Stimulated activated CD4-positive, alpha-beta T cell treated with anti-CD3 and anti-CD28 coated beads, TNF-alpha, amount 100 ng/mL, for 1 hour (primary cell): ENCODE measurements at places on chromosomes 4 and X.
A peak's percentile ranks its signal among the peaks of the same experiment; 100 is the strongest.

GRCh38 chrX:24759786-24760185 lies 66.1 kb downstream of the POLA1 start:
- no peak for DNase-seq

GRCh38 chr4:168221301-168221700 lies 97.3 kb downstream of the DDX60 start:
- no peak for DNase-seq

DNA sequence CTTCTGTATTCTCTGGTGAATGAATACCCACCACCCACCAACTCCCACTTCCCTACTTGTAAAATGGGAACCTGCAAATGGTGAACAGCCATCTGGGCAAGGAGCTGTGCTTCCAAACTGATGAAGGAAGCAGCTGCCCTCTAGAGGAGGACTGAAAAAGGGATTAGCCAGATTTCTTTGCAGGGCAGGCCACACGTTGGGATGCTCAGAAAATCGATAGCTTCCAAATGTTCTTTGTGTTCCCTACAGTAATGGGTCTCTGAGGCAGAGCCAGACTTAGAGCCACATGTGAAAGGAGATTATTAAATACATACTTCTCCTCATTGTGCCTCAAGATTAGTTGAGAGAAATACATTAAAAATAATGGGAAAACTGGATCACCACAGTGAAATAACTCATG lies 39.3 kb upstream of the LPAR4 start:
- no peak for DNase-seq

GRCh38 chr4:39543034-39543433 lies 15.8 kb upstream of the UGDH start:
- DNase-seq = no peak

- DNase-seq = no peak
These were observed 472.7 kb upstream of the DIAPH2 start for GRCh38 chrX:96211953-96212352.

GRCh38 chr4:147580396-147580795 lies 36.8 kb upstream of the TMEM184C start:
- no peak for DNase-seq

DNA sequence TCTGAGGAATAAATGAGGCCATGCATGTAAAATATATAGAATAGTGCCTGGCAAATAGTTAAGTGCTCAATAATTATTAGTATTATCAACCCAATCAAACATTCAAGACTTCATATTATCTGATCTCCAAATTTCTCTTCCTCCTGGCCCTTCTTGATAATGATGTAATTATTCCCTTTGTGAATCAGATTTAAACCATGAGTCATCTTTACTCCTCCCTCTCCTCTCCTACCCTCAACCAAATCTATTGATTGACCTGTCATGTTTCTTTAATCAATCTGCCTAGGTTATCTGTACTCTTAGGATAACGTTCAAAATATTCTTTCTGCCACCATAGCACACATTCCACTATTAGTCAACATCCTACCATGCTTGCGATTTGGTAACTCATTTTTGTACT lies 129.8 kb upstream of the NAP1L5 start:
- DNase-seq = no peak

DNA sequence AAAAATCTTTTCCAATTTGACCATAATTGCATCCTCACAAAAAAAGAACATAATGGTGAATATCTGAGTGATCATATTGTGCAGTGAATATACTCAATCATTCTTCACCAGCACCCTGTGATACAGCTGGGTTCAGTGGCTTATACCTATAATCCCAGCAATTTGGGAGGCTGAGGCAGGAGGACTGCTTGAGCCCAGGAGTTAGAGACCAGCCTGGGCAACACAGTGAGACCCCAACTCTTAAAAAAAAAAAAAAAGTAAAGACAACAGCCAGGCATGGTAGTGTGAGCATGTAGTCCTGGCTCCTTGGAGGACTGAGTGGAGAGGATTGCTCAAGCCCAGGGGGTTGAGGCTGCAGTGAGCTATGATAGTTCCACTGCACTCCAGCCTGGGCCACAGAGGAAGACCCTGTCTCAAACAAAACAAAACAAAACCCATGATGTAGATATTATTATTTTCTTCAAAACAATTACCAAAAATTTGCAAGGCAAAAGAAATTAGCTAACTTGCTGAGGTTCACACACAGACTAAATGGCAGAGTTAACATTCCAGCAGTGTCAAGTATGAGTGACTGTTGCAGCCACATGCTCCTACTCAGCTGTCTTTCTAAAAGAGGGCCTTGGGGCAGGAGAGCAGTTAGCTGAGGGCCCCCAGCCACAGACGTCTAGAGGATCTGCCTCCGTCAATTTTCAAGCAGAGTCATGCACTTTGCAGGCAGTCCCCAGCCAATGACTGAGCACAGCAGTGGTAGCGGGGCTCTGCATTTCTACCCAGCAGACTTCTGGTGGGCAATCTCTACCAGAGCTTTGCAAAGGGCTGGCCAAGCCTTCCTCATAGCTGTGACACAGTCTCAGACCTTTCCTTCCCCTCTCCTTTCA lies 33.4 kb downstream of the ADGRA3 start:
- no peak for DNase-seq

GRCh38 chr4:186854256-186854655 lies 130.6 kb upstream of the FAT1 start:
- no peak for DNase-seq

GRCh38 chr4:39812500-39812899 lies 114.6 kb downstream of the UBE2K start:
- no peak for DNase-seq

GRCh38 chrX:74613370-74614092 lies 893 bp downstream of the RLIM start:
- DNase-seq = no peak

GRCh38 chrX:6885909-6886308 lies 261.6 kb upstream of the STS start:
- no peak for DNase-seq

DNA sequence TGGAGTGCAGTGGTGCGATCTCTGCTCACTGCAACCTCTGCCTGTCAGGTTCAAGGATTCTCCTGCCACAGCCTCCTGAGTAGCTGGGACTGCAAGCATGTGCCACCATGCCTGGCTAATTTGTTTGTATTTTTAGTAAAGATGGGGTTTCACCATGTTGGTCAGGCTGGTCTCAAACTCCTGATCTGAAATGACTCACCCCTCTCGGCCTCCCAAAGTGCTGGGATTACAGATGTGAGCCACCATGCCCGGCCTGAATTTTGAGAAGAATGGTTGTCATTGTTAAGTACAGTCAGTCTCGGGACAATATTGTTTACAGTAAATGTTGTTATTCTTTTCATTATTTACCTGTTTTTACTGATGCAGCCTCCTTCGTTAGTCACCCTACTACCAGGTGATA lies 1226.2 kb upstream of the TENM3 start:
- no peak for DNase-seq

DNA sequence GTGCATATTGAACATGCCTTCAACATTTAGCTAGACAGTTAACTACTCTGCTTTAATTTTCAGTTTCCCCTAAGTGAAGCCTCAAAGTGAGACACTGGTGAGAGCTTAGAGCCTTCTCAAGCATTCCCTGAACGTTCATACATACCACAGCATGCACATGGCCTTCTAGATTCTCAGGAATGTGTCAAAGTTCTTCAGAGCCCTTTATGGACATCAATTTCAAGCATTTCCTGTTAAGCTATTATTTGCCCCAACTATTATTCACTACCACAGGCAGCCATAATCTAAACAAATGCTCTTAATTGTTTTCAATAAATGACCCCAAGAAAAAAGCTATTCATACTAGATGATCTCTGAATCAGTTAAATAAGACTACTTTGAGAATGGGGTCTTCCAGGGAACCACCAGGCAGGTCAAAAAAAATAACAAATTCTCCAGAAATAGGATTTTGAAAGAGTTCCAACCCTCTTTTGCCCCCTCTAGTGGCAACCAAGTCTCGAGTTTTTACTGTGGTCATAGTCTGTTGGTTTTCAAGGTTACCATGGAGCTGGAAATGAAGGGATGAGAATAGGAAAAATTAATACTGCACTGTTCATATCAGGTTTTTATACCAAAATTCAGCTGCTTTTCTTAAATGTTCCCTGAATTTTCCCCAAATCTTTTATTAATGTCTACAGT lies 235.4 kb downstream of the RAB28 start:
- no peak for DNase-seq

DNA sequence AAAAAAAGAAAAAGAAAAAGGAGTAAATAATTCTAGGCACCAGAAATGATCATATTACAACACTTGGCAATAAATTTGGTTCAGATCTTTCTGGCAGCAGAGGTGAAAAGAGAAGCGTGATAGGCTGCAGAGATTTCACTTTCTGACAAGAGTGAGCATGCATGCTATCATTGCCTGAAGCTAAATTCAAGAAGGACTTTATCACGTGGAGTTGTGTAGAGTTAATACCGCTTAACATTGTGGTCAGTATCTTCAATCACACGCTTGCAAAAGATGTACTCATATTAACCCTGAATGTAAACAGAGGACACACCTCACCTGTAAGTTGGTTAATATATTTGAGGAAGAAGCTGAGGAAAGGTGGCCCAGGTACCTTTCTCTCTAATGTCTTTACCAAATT lies 31.4 kb upstream of the RBPJ start:
- DNase-seq = no peak

GRCh38 chr4:155593793-155594192 lies 72.9 kb upstream of the GUCY1A1 start:
- no peak for DNase-seq

- no peak for DNase-seq
These were observed 31.4 kb upstream of the SOWAHD start for GRCh38 chrX:119726900-119727555.

DNA sequence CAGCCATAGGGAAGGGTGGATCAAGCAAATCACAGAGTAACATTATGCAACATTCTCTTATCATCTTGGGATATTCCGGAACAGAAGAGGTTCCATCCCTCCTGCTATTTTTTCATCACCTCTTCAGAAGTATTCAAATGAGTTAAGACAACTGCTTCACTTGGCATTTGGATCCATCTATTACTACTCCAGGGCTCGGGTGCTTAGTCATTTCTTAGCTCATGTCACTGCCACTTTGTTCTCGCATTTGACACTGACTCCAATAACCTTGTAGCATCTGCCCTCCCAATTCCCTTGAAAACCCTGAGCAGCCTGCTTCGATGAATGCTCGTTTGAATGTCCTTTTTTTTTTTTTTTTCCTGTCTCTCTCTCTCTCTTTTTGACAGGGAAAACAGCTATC lies 114.9 kb downstream of the PPARGC1A start:
- DNase-seq = no peak

DNA sequence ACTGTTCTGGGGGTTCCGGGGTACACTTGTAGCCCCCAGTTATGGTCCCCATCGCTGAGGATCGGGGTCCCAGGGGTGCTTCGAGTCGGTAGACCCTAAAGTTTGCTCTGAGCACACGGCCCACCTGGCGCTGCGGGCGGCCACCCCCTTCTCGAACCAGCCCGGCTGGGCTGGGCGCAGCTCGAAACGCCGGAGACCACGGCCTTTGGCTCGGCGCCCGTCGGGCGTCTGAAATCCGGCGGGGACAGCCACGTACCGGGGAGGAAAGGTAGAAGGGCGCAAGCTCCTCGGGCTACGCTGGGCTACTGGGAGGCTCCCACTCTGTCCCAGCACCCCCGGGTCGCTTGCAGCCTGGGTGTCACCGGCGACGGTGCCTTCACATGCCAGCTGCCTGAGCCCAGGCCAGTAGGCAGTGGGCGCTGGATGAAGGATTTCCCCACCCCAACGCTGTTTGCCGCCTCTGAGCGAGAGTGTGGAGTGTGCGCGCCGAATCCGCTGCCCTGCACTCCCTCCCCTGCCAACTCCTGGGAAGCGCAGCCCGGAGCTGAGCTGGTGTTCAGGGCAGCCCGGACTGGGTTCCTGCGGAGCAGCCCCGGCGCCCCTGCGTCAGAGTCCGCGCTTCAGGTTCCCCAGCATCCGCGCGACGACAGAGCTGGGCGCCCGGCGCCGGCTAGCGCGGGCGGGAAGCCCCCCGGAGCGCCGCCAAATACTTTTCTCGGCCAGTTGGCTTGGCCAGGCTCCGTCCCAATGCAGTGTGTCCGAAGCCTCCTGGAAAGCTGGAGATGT lies 637 bp downstream of the MAMLD1 start:
- peak; percentile 5 for DNase-seq

- DNase-seq = no peak
These were observed 870.6 kb upstream of the SLIT2 start for GRCh38 chr4:19381068-19381467.

GRCh38 chrX:8147226-8147625 lies 23.8 kb downstream of the VCX2 start:
- DNase-seq = no peak

DNA sequence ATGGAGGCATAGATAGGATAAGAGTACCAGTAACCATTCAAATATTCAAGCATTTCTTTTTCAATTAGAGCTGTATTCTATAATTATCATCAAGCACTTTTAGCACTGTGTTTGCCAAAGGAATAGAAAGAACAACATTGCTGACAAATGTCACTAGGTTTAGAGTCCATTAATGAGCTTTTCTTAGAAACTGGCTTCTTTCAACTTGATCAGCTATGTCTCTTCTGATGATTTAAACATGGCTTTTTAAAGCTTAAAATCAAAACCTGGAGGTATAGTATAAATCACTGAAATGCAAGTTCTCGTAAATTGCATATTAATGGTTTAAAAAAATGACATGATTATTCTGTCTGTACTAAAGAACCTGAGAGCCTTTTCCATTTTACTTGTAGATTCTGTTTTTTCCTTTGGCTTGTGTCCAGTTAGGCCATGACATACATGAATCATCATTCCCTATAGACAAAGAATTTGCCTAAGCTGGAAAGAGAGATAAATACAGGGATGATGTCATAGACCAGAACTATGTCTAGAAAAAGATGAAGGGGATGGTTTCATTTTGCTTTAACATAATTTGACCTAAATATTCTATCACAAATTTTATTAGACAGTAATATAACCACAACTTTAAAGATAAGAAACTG lies 340.1 kb upstream of the CTSO start:
- no peak for DNase-seq

DNA sequence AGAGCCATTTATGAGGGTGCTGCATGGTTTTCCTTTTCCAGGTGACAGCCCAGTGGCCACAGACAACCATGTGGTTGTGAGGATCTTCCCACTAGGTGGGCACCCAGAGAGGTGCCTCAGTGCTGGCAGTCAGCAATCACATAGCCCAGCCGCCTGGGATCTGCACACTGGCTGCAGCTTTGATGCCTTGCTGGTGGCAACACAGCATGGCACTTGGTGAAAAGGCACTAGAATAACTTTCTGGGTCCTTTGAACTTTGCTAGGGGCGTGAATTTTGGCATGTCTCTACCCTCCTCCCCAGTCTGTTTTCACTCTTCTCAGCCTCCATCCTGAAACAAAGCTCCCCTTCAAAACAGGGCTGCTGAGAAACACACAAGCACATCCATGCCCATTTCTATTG lies 108.8 kb upstream of the RPL34 start:
- DNase-seq = no peak

DNA sequence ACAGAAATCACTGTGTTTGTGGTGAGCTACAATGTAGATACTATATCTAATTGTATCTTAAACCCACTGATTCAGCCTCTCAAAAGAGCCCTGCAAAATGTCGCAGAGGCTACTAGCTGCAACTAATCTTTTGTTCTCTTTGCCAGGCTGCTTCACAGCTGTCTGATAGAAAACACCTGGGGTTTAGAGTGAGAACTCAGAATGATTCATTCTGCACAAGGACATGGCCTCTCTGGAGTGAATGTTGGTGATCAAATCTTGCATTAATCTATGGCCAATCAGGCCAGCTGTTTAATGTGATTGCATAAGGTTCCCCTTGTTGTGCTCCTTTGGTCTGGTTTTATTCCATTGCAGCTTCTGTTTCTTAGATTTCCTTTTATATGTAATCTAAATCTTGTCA lies 100.3 kb downstream of the EMCN start:
- DNase-seq = no peak

GRCh38 chrX:53089224-53089842 lies 4.6 kb upstream of the KANTR start:
- DNase-seq = no peak

- no peak for DNase-seq
These were observed 345.3 kb downstream of the MAPK10 start for GRCh38 chr4:86014599-86014998.
